ENCODE measurements at places on chromosomes 4 and X. TPM values are rescaled to one million over a fixed set of nuclear protein-coding genes. Genes with fewer than 3 reads are reported as not detected.

Gene FGF2
- 7.6 TPM for total RNA-seq

Gene GLUD2
- total RNA-seq = 0.79 TPM

DNA sequence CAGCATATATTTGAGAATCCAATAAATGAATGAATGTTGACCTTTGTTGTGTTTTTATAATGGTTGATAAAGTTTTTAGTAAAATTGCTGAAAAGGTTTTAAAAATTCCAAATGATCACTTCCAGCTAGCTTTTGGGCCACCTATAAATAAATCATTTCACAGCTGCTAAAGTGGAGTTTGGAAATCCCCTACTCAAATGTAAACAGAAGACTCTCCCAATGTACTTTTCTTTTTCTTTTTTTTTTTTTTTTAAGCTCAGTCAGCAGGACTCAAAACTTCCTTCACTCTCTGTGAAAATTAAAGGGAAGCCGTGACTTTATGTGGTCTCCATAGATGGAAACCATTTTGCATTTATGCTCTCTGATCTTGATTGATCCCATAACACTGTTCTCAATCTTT lies 45.2 kb downstream of the CXCL13 start:
- no peak for DNase-seq

Gene MED28
- 13.7 TPM for total RNA-seq

DNA sequence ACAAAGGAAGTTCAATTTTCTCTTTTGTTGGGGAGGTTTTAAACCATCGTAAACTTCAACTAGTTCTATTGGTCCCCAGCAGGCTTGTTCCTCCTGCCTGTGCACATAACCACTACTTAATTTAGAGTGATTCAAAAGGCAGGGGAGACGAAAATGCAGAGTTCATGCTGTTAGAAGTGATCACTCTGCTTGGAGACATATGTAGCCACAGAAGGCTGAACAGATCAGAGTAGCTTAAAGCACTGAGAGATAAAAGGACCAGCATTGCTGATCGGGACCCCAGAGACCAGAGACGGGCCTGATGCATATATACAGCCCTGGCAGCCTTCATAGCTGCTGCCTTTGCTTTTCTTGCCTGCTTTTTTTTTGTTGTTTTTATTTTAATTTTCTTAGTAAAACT lies 662.0 kb upstream of the CPEB2 start:
- no peak for DNase-seq

GRCh38 chr4:36385951-36386571 lies 104.6 kb downstream of the DTHD1 start:
- DNase-seq = no peak

Gene PABPC1L2A
- not detected for total RNA-seq

Gene ADGRG4
- total RNA-seq = not detected

Gene DCAF4L1
- under 0.01 TPM for total RNA-seq

Gene VEGFC
- 2.4 TPM for total RNA-seq

Gene F8A2
- not detected for total RNA-seq

GRCh38 chr4:162557516-162558106 lies 393.8 kb upstream of the FSTL5 start:
- no peak for DNase-seq

- no peak for DNase-seq
These were observed 51.0 kb downstream of the AGA start for GRCh38 chr4:177391287-177391686.

Gene HNRNPDL
- 97.2 TPM for total RNA-seq

Gene CT45A2
- total RNA-seq = not detected

DNA sequence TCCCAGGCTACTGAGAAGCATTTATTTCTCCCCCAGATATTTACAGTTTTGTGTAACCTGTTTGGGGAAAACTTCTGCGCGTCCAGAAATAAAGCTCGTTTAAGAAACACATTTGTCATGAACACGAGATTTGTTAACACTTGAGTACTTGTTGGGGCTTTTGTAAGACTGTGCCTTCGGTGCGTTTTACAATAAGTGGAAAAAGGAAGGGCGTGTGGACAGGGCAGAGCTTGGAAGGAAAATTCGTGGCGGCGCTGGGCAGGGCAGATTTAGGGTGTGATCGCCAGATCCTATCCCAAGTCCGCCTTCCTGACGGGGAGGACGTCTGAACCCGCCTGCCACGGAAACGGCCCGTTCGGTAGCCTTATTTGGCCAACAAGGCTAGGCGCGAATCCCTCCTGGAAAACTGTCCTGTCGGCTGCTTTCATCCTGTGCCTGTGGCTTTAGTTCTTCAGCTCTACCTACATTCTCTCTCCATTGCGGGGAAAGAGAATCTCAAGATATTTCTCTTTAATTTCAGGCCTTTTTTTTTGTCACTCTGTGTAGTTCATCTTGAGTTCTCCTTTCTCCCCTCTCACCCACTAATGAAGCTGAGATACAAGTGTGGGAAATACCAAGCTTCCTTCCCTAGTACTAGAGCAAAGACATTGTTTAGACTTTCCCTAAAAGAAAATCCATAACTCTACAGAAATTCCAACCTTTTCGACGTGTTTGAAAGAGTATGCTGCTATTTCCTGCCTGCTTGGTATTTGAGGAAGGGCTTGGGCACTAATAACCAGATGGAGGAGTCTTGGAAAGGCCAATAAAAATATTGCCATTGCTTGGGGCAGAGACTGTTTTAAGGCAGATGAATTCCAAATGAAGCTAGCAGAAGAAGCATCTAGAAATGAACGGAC lies 982 bp downstream of the PDLIM5 start:
- DNase-seq = peak; percentile 88

GRCh38 chr4:114423582-114423981 lies 175.0 kb upstream of the UGT8 start:
- DNase-seq = no peak

GRCh38 chr4:26822546-26822945 lies 38.1 kb upstream of the STIM2 start:
- no peak for DNase-seq

DNA sequence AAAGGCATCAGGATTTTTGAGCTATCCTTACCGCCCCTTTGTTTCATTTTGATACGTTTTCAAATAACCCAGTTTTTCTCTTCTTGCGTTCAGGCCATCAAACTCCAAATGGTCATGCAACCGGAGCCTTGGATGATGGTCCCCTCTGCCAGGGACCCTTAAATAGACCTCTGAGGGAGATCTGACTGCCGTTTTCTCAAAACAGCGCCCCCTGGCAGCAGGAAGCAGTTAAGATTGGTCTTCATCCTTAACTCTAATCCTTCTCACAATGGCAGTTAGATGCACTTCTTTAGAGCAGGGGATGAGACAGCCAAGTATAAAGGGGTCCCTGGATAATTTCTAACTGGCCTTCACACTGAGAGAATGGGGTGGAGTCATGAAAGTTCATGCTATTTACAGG lies 525.0 kb upstream of the SPANXN1 start:
- DNase-seq = no peak

GRCh38 chr4:149972407-149972806 lies 105.8 kb upstream of the DCLK2 start:
- no peak for DNase-seq

GRCh38 chr4:53706422-53707032 lies 115.2 kb upstream of the LNX1 start:
- DNase-seq = peak; percentile 49

Gene TSPAN7
- total RNA-seq = 38.1 TPM

- no peak for DNase-seq
These were observed 27.3 kb upstream of the TET2 start for GRCh38 chr4:105119356-105119755.

DNA sequence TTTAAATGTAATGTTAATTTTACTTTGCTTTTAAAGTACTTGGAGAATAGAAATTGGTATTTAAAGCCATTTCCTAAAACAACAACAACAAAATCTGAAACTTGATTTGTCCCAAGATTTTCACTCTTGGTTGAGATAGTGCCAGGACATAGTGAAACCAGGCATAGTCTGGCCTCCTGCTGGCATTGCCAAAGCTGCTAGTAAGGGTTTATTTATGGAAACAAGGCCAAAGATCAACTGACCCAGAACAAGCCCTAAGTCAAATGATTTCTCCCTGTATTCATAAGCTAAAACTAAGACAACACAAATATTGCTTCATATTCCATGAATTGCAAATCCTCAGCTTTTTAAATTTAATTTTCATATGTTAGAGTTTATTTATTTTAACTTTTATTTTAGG lies 227.5 kb upstream of the FGF13 start:
- no peak for DNase-seq

Gene AFP
- not detected for total RNA-seq

GRCh38 chrX:151393514-151393913 lies 3.5 kb upstream of the VMA21 start:
- DNase-seq = peak; percentile 1

Gene NAA11
- total RNA-seq = not detected

Gene SLC7A11
- 5.4 TPM for total RNA-seq

DNA sequence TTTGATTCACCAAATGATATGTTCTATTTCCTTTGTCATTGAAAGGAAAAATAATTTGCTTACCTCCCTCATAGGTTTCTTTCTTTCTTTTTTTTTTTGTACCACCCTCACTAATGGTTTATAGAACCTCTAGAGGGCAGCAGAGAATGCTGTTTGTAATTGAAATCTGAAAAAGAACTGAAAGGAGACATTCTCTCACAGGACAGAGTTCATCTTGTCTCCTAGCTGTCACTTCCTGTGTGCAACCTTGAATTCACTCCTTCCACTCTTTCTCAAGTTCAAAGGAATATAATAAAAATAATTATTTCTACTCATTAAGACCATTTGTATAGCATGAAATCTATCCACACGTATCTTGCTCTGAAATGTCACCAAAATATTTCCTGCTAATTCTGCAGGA lies 51.0 kb downstream of the GUCY1B1 start:
- DNase-seq = peak; percentile 55

Gene SH2D1A
- total RNA-seq = not detected

- DNase-seq = no peak
These were observed 1472.8 kb downstream of the C4orf33 start for GRCh38 chr4:130568746-130569145.

Gene SHROOM2
- 5.4 TPM for total RNA-seq

Gene SLC26A1
- total RNA-seq = 0.20 TPM

- peak; percentile 86 for DNase-seq
These were observed 1119.6 kb downstream of the PCDH18 start for GRCh38 chr4:136412708-136413107.

DNA sequence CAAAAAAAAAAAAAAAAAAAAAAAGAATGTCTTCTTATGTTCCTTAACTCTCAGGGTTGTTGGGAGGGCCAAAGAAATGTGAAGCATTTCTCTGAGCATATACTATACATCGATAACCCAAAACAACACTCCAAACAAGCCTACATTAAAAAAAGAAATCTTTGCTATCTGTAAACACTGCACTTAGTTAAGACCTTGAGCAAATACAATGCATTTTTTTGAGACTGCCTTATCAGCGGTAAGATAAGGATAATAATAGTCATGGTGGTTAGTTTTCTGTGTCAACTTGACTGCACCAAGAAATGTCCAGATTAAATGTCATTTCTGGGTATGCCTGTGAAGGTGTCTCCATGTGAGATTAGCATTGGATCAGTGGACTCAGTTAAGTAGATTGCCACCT lies 541.9 kb downstream of the PACRGL start:
- DNase-seq = no peak

Gene TAB3
- total RNA-seq = 5.4 TPM

DNA sequence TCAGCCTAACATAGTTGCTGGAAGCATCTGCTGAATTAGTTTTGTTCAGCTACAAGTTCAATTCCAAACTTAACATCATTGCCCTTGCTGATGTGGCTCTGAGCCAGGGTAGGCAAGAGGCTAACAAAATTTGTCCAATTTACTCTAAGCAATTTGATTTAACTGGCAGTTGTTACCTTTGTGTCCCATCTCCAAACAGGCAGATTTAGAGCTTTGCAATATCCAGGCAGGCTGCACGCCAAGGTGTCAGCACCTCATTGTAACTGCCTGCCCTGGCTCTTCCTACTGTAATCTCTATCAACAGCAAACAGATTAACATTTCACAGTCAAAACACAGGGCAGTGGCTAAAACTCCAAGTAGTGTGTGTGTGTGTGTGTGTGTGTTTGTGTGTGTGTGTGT lies 2070.6 kb downstream of the PCDH7 start:
- DNase-seq = no peak

- DNase-seq = peak; percentile 66
These were observed 13.0 kb downstream of the RGS12 start for GRCh38 chr4:3305610-3306371.

GRCh38 chr4:108834166-108834834 lies 71.4 kb upstream of the ETNPPL start:
- DNase-seq = peak; percentile 5

DNA sequence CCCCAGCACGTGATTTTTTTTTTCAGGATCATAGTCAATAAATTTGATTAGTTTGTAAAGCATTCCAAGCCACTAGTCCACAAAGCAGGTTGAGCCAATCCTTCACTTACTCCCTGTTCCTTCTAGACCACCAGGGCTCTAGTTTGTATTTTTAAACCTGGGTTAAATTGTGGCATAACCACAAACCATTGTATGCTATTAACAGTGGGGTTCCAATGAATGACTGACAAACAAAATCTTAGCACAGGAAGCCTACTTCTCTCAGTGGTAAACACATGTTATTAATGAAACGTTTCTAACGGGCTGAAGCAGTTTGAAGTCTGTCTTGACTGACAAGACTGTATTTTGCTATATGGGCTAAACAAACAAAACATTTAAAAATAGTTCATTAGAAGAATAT lies 48.6 kb upstream of the GYPA start:
- DNase-seq = no peak

Gene ZNF595
- 3.9 TPM for total RNA-seq

DNA sequence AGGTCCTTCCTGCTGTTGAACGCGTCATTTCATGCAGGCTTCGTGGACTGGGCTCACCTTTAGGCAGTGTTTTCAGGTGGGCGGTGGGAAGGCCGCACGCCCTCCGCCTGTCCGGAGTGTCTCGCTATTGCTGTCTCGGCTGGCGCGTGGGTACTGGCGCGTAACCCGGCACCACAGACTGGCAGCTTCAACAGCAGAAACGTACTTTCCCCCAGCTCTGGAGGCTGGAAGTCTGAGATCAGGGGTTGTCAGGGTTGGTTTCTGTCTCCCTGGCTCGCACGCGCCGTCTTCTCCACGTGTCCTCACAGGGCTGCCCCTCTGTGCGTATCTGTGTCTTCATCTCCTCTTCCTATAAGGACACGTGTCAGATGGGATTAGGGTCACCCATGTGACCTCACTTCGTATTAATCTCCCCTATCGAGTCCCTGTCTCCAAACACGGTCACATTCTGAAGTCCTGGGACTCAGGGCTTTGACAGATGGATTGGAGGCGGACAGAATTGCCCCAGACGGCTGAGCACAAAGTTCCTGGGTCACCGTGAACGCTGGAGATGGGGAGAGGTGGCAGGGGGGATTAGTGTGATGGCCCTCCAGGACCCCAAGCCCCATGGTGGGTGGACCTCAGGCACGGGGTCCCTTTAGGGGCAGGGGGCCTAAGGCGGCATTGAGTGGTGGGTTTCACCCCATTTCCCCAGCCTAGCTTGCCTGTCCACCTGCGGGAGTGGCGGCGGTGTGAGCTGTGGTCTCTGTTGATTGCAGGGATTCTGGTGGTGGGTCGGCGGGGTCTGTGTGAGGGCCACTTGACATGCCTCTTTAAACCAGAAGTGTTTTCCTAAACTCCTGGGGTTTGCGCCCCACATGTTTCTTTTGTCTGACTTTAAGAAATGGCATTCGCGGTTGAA lies 83.4 kb upstream of the LRPAP1 start:
- no peak for DNase-seq

- DNase-seq = no peak
These were observed 42.6 kb downstream of the RAPGEF2 start for GRCh38 chr4:159145318-159145991.

GRCh38 chr4:56870946-56871345 lies 36.8 kb upstream of the REST start:
- no peak for DNase-seq

Gene PRR32
- total RNA-seq = not detected

Data from lung microvascular endothelial cell (primary cell).